ENCODE measurements at places on chromosomes 13 and 19. TPM values are rescaled to one million over a fixed set of nuclear protein-coding genes. Genes with fewer than 3 reads are reported as not detected.

DNA sequence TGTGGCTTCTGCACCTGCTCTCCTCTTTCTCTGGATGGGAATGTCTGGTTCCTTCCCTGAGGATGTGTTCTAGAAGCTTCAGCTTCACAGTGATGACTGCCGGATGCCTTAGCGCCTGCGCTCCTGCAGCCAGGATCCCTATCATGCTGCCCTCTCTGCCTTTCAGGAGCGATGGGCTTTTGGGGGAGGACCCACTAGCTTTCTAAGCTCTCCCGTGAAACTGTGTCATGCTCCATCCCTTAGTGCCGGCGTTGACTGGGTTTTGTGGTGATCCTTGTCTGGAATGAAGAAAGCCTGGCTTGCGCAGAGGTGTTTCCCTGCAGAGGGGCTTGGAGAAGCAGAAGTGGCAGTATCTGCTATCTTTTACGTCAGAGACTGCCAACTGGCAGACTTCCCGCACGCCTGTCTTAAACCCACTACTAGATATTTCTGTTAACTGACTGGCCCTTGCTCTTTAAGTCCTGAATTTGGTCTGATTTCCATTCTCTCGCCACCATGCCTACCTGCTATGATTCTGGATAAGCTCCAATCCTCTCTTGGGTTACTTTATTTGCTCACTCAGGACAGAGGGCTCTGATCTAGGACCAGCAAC, 3.8 kb upstream of the KMT2B start:
- H3K4me3 ChIP-seq, result no peak overlapping the region
- peaks cover 11% of the 10 kb centered on the region for H3K4me1 ChIP-seq
- H3K36me3 ChIP-seq, result no peaks in the 10 kb centered on the region
- no peak overlapping the region for H3K27ac ChIP-seq

- peak overlapping the region; percentile 53 for H3K4me3 ChIP-seq
- H3K36me3 ChIP-seq, result no peaks in the 10 kb centered on the region
- H3K27ac ChIP-seq, result peak overlapping the region; percentile 75
Measured at GRCh38 chr19:18009412-18010066, 1.6 kb downstream of the ARRDC2 start.

The GAMT gene
- 5.9 TPM for total RNA-seq

The TSHZ3 gene
- total RNA-seq, result 7.0 TPM

DNA sequence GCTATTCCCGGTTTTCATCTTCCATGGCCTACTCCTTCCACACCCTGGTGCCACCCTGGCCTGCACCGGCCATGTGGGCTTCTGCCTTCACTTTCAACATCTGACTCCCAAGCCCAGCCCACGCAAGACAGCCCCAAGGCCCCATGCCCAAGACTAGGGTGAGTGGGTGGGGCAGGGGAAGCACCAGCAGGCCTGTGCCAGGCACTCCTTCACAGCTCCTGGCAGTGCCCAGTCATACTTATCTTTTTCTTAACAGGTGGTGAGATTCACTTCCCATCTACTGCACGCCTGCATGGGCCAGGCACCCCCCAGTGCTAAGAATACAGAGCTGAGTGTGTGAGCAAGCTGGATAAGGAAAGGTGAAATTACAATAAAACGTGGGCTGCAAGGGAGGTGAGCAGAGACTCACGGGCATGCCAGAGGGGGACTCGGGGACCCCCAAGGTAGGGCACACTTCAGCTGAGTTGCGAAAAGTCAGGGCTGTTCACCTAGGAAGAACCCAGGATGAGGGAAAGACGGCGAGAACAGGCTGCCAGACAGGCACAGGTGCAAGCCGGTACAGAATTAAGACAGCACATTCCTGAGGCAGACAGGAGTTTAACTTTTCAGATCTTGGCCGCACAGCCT, 55.7 kb downstream of the COL4A1 start:
- peaks cover 16% of the 10 kb centered on the region for H3K4me1 ChIP-seq
- no peaks in the 10 kb centered on the region for H3K27me3 ChIP-seq
- peak overlapping the region; percentile 59 for H3K27ac ChIP-seq
- no peak overlapping the region for H3K4me3 ChIP-seq
- DNase-seq, result no peak
- H3K36me3 ChIP-seq, result no peaks in the 10 kb centered on the region

DNA sequence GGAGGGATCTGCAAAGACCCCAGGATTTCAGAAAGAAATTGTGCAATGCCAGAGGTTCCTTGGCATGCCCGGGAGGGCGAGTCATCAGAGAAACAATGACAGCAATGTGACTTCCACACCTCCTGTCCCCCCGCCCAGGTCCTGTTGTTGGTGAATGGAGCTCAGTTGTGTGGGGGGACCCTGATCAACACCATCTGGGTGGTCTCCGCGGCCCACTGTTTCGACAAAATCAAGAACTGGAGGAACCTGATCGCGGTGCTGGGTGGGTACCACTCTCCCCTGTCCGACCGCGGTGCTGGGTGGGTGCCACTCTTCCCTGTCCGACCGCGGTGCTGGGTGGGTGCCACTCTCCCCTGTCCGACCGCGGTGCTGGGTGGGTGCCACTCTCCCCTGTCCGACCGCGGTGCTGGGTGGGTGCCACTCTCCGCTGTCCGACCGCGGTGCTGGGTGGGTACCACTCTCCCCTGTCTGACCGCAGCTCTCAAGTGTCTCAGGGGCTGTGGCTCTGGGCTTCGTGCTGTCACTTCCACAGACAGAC, 5.2 kb upstream of the F10 start:
- peak; percentile 23 for DNase-seq
- H3K36me3 ChIP-seq, result no peaks in the 10 kb centered on the region
- H3K27ac ChIP-seq, result no peak overlapping the region
- H3K4me1 ChIP-seq, result no peaks in the 10 kb centered on the region
- H3K4me3 ChIP-seq, result no peak overlapping the region
- H3K27me3 ChIP-seq, result peaks cover 10% of the 10 kb centered on the region

The CAMSAP3 gene
- 20.5 TPM for total RNA-seq

- H3K27me3 ChIP-seq, result peaks cover 24% of the 10 kb centered on the region
- H3K36me3 ChIP-seq, result no peaks in the 10 kb centered on the region
- no peak for DNase-seq
Measured at GRCh38 chr13:106493533-106494220, 41.8 kb downstream of the EFNB2 start.

DNA sequence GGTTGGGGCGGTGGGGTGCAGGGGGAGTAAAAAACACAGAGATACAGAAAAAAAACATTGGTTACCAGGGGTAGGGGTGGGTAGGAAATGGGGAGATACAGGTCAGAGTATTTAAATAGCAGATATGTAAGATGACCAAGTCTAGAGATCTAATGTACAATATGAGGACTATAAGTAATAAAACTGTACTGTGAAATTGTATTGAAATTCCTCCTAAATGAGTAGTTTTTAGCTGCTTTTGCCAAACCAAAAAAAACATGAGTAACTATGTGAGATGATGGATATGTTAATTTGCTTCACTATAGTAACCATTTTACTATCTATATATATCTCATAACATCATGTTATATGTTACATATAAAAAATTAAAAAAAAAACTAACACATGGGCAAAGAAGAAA, 29.6 kb downstream of the VWA8 start:
- no peak overlapping the region for H3K4me3 ChIP-seq
- H3K27ac ChIP-seq, result no peak overlapping the region
- H3K36me3 ChIP-seq, result no peaks in the 10 kb centered on the region
- no peaks in the 10 kb centered on the region for H3K27me3 ChIP-seq
- DNase-seq, result no peak
- peaks cover 13% of the 10 kb centered on the region for H3K4me1 ChIP-seq

DNA sequence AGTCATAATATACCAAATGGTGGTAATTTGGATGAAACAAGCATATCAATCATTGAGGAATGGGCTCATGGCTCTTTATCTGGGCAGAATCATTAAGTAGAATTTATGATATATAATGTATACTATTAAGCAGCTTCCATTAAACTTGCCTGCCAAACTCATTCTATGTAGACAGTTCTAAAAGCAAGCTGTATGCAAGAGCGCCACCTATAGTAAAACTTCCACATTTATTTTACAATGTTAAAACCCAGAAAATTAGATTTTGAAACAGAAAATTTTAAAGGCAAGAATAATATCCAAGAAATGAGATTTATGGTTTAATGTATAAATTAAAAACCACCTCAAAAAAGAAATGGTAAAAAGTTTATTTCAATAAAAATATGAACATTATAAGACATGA, 161.5 kb downstream of the MZT1 start:
- H3K27ac ChIP-seq, result no peak overlapping the region
- H3K4me1 ChIP-seq, result no peaks in the 10 kb centered on the region
- no peaks in the 10 kb centered on the region for H3K36me3 ChIP-seq
- DNase-seq, result peak; percentile 29
- H3K27me3 ChIP-seq, result no peaks in the 10 kb centered on the region

- peaks cover 89% of the 10 kb centered on the region for H3K4me1 ChIP-seq
- H3K27me3 ChIP-seq, result no peaks in the 10 kb centered on the region
- no peak for DNase-seq
- H3K27ac ChIP-seq, result peak overlapping the region; percentile 79
- no peaks in the 10 kb centered on the region for H3K36me3 ChIP-seq
Measured at GRCh38 chr19:1264801-1265614, 4.1 kb upstream of the CIRBP start.

DNA sequence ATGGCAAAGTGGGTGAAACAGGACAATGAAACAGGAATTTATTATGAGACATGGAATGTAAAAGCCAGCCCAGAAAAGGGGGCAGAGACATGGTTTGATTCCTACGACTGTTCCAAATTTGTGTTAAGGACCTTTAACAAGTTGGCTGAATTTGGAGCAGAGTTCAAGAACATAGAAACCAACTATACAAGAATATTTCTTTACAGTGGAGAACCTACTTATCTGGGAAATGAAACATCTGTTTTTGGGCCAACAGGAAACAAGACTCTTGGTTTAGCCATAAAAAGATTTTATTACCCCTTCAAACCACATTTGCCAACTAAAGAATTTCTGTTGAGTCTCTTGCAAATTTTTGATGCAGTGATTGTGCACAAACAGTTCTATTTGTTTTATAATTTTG, 8.6 kb downstream of the CLN5 start:
- no peak for DNase-seq
- no peak overlapping the region for H3K27ac ChIP-seq
- peaks cover 56% of the 10 kb centered on the region for H3K36me3 ChIP-seq
- H3K4me1 ChIP-seq, result no peaks in the 10 kb centered on the region
- no peaks in the 10 kb centered on the region for H3K27me3 ChIP-seq

- peaks cover 23% of the 10 kb centered on the region for H3K27me3 ChIP-seq
- no peaks in the 10 kb centered on the region for H3K36me3 ChIP-seq
- DNase-seq, result no peak
- H3K4me1 ChIP-seq, result no peaks in the 10 kb centered on the region
- no peak overlapping the region for H3K27ac ChIP-seq
Measured at GRCh38 chr19:33602576-33603204, 19.1 kb upstream of the CHST8 start.

The ADPRHL1 gene
- 2.3 TPM for total RNA-seq

DNA sequence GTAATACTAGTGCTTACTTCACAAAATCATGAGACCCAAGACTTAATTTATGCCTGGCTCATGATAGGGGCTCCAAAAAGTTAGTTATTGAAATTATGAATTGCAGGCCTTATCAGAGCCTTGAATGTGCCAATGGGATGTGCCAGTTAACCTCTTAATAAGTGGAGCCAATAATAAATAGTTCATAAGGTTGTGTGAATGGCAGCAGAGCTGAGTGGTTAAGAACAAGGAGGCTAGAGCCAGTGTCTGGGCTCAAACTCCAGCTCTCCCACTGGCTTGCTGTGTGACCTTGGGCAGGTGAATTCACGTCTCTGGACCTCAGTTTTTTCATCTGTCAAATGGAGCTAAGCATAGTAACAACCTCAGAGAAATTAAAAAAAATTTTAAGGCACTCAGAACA, 133.7 kb downstream of the IER2 start:
- no peak for DNase-seq
- H3K4me1 ChIP-seq, result no peaks in the 10 kb centered on the region
- no peaks in the 10 kb centered on the region for H3K27me3 ChIP-seq
- H3K27ac ChIP-seq, result no peak overlapping the region

The GJB6 gene
- total RNA-seq, result 0.18 TPM

The ZNF850 gene
- total RNA-seq, result 3.3 TPM

The CYSLTR2 gene
- total RNA-seq, result 0.99 TPM

DNA sequence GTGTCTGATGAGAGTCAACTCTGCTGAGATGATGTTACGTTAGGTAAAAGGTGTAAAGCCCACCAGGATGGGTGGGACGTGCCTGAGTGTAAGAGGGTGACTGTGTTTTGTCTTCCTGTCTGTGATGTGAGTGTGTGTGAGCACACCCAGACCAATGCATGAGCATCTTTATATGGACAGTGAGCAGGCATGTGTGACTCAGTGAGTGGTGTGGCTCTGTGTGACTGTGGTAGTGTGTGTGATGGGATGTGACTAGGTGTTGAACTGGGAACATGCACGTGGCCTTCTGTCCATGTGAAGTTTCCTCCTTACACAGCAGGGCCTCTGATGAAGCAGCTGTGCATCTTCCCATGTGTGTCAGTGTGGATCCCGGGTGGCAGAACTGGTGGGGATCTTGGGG, 17.8 kb upstream of the LGALS16 start:
- peaks cover 35% of the 10 kb centered on the region for H3K27me3 ChIP-seq
- H3K4me3 ChIP-seq, result no peak overlapping the region
- H3K27ac ChIP-seq, result no peak overlapping the region
- no peak for DNase-seq
- H3K4me1 ChIP-seq, result no peaks in the 10 kb centered on the region

GRCh38 chr13:97256343-97256783, 34.2 kb downstream of the MBNL2 start:
- peaks cover 62% of the 10 kb centered on the region for H3K4me1 ChIP-seq
- no peaks in the 10 kb centered on the region for H3K27me3 ChIP-seq
- no peaks in the 10 kb centered on the region for H3K36me3 ChIP-seq
- no peak for DNase-seq
- H3K27ac ChIP-seq, result peak overlapping the region; percentile 79

GRCh38 chr19:1471515-1472160, 7.4 kb downstream of the C19orf25 start:
- peaks cover 32% of the 10 kb centered on the region for H3K4me1 ChIP-seq
- H3K4me3 ChIP-seq, result no peak overlapping the region
- no peak overlapping the region for H3K27ac ChIP-seq
- no peak for DNase-seq
- H3K36me3 ChIP-seq, result peaks cover 28% of the 10 kb centered on the region

The CGB5 gene
- total RNA-seq, result not detected

GRCh38 chr19:49614096-49614833, 23.3 kb downstream of the PRR12 start:
- H3K27me3 ChIP-seq, result no peaks in the 10 kb centered on the region
- no peak overlapping the region for H3K4me3 ChIP-seq
- peaks cover 73% of the 10 kb centered on the region for H3K36me3 ChIP-seq
- DNase-seq, result no peak
- H3K27ac ChIP-seq, result no peak overlapping the region

DNA sequence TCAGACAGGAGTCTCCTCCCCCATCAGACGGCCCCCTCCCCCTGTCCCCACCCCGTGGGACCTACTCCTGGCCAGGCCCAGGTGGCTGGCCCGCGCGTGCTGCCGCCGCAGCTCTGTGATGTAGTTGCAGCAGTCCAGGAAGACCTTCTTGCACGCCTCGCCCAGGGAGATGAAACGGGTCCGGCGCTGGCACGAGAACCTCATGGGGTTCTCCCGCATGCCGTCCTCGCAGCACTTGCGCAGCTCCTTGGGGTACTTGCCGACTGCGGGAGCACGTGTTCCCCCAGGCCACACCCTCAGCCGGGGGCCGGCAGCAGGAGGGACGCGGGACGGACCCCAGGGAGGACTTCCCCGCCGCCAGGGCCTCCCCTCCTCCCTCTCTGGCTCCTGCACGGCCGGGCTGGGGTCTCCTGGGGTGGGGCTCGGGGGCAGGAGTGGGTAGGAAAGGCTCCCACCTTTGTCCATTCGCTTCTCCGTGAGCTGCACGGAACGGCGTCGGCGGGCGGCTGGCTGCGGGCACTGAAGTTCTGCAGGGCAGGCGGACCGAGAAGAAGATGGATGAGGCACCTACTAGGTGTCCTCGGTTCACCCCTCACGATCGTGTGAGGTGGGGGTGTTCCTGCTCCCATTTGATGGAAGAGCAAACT, 13.3 kb downstream of the C3 start:
- no peak overlapping the region for H3K27ac ChIP-seq
- no peaks in the 10 kb centered on the region for H3K27me3 ChIP-seq
- no peaks in the 10 kb centered on the region for H3K36me3 ChIP-seq
- DNase-seq, result no peak
- H3K4me1 ChIP-seq, result no peaks in the 10 kb centered on the region
- H3K4me3 ChIP-seq, result no peak overlapping the region

The CPB2 gene
- 18.4 TPM for total RNA-seq
